CD14-positive monocyte (primary cell): ENCODE measurements at places on chromosomes 3 and 15.
A peak's percentile ranks its signal among the peaks of the same experiment; 100 is the strongest.

DNA sequence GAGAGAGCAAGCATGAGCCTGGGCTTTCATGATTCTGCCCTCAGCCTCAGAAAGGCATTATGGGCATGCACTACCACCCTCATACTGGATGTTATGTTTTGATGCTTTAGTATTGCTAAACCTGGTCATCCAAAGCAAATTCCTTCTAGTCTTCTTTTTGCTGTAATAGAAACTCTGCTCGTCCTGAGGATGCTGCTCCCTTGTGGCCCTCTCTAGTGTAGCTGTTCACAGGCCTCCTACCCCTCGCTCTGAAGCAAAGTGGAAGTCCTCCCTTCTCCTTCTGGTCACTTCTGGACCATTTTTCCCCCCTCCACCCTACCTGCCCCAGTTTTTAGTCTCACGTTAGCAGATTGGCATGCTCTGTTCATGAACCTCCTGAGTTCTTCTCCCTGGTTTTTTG is 22.9 kb upstream of the CCNL1 start:
- no peaks in the 10 kb centered on the region for H3K4me1 ChIP-seq
- no peak for DNase-seq
- H3K27me3 ChIP-seq: no peaks in the 10 kb centered on the region
- no peak overlapping the region for H3K27ac ChIP-seq

DNA sequence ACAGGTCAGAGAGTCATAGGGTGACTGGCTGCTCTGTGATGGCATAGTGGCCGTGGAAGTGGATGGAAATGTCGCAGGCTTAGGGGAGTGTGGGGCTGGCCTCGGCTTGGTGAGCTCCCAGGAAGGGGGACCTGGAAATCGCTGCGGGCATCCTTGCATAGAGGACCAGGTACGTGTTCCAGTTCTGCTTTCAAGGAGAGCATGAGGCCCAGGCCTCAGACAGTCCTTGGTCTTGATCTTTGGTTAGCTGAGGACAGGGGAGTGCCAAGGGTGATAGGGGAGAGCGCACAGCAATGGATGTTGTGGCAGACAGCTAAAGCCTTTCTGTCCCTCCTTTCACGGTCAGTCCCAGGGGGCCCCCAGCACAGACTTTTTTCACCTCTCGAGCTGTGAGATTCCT is 110.5 kb downstream of the SNRPN start:
- no peak overlapping the region for H3K4me3 ChIP-seq
- H3K36me3 ChIP-seq: peaks cover 19% of the 10 kb centered on the region
- DNase-seq: no peak
- H3K27ac ChIP-seq: no peak overlapping the region
- no peaks in the 10 kb centered on the region for H3K27me3 ChIP-seq
- H3K4me1 ChIP-seq: no peaks in the 10 kb centered on the region

- no peak overlapping the region for H3K27ac ChIP-seq
- DNase-seq: no peak
- H3K4me1 ChIP-seq: no peaks in the 10 kb centered on the region
- H3K36me3 ChIP-seq: no peaks in the 10 kb centered on the region
- H3K27me3 ChIP-seq: no peaks in the 10 kb centered on the region
Measured at GRCh38 chr3:62103531-62103930, 269.8 kb downstream of the FEZF2 start.

DNA sequence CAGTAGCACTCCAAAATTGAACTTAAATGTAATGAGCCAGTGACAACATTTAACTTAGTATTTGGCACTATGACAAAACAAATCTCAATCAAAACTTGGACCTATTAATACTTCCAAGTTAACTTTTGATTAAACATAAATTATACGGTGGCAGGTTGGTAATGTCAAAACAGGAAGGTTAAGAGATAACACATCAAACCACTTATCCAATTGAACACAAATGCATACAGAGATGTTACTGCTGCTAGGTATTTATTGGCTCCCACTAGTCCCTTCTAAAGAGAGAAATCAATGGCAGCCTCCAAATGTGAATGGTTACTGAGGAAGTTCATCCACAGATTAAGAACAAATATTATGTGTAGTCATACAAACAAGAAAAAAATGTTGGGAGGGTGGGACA is 1.8 kb downstream of the GSK3B start:
- peaks cover 27% of the 10 kb centered on the region for H3K4me1 ChIP-seq
- no peaks in the 10 kb centered on the region for H3K36me3 ChIP-seq
- DNase-seq: no peak
- peak overlapping the region; percentile 85 for H3K4me3 ChIP-seq
- no peaks in the 10 kb centered on the region for H3K27me3 ChIP-seq

- DNase-seq: peak; percentile 90
- no peaks in the 10 kb centered on the region for H3K27me3 ChIP-seq
- peaks cover 40% of the 10 kb centered on the region for H3K4me1 ChIP-seq
- H3K27ac ChIP-seq: peak within 1 kb of the TSS; percentile 99
- peak within 1 kb of the TSS; percentile 83 for H3K4me3 ChIP-seq
Measured at GRCh38 chr3:5122030-5122740, at the start of gene ARL8B. ARL8B (plus strand) TSS chr3:5122292; CDS start chr3:5122466, 174 bp downstream.
